ENCODE measurements at places on chromosomes 4 and X.

GRCh38 chrX:110407910-110408545, 49.4 kb downstream of the RTL9 start:
- no peak for DNase-seq

- DNase-seq = no peak
Observed at GRCh38 chrX:20144491-20144890, 2.9 kb upstream of the EIF1AX start.

DNA sequence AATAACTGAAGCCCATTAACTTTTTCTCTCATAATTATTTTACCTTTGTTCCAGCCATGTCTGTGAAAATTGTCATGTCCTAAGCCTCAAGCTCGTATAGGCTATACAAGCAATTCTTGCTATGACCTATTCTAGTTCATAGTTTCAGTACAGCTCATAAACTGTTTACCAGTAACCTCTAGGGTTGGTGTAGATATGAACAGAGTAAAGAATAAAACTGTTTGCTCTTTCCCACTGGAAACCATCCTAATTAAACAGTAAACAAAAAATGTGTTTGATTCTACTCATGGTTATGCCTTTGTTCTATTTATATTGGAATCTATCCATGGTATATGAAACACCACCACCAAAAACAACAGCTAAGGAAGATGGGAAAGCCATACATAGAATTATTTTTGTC, 1444.0 kb upstream of the PCDH7 start:
- DNase-seq = no peak

GRCh38 chrX:475926-476723, 89.4 kb upstream of the PPP2R3B start:
- no peak for DNase-seq

- no peak for DNase-seq
Observed at GRCh38 chr4:132065940-132066495, 1083.1 kb upstream of the PCDH10 start.

DNA sequence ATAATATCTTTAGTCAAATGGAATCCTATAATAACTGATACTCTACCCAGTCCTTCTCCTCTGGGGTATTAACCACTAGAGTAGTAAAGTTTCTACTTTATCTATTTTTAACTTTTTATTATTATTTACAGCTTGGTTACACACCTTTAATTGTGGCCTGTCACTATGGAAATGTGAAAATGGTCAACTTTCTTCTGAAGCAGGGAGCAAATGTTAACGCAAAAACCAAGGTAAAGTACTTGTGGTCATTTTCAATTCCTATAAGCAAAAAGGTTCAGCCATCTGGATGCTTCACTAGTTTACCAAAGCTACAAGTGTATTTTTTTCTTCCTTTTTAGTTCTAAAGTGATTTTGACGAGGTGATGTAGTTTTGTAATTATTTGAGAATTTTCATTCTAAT, 238.8 kb downstream of the ANK2 start:
- no peak for DNase-seq

GRCh38 chrX:72030431-72030830, 101.3 kb downstream of the RTL5 start:
- no peak for DNase-seq

DNA sequence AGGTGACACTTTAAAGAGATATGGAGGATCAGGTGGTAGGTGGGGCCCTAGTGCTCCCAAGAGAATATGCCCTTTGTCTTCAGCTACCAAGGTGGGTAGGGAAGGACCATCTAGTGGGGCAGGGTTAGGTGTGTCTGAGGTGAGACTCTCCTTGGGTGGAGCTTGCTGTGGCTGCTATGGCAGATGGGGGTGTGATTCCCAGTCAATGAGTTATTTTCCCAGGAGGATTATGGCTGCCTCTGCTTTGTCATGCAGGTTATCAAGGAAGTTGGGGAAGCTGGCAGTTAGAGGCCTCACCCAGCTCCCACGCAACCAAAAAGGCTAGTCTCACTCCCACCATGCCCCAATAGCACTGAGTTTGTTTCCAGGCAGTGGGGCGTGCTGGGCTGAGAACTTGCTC, 18.0 kb upstream of the SPIN2A start:
- no peak for DNase-seq

DNA sequence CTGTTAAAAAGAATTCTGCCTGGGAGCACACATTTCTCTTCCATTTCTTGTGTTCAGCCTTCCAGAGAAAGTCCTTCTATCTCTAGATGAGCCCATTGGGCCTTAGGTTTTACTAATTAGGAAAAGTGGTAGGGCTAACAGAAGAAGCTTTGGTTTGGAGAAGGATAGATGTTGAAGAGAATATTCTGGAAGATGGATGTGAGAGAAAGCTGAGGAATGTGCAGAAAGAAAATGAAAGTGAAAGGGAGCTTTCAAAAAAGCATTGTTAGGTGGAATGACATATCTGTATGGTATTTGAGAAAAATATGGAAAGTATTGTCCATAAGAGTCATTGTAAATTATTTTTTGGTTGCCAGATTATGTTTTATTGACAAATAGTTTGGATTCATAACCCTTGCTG, 474.8 kb upstream of the SLIT2 start:
- no peak for DNase-seq

GRCh38 chr4:24965627-24966026, 52.8 kb upstream of the CCDC149 start:
- DNase-seq = no peak

GRCh38 chr4:8756816-8757215, 114.8 kb downstream of the HMX1 start:
- no peak for DNase-seq

GRCh38 chrX:22395372-22395771, 122.7 kb downstream of the CBLL2 start:
- no peak for DNase-seq

DNA sequence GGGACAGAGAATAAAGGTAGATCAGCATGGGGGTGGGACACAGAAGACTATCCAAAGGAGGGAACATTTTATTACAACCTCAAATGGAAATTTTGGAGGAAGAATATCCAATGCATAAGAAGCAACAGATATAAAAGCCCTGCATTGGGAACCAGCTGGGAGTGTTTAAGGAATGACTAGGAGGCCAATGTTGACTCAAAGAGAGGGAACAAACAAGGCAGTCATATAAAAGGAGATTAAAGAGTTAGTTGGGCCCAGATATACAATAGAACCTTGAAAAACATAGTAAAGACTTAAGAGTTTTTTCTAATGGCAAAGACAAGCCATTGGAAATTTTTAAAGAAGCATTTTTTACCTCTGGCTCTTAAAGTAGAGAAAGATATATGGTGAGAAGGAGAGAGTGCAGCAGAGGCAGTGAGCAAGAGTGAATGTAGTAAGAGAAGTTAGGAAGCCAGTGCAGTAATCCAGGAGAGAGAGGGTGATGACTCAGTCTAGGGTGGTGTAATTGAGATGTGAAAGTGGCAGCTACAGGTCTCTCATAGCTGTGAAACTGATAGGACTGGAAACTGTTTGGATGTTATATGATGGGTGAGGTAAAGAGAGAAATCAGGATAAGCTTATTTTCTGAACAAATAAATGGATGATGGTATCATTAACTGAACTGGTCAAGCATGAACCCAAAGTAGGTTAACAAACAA, 182.2 kb upstream of the ATOH1 start:
- no peak for DNase-seq

- DNase-seq = no peak
Observed at GRCh38 chr4:146943691-146944375, 1.8 kb downstream of the TTC29 start.

GRCh38 chr4:143961075-143961474, 55.7 kb upstream of the GYPE start:
- no peak for DNase-seq

GRCh38 chrX:47217121-47217851, 1.2 kb upstream of the CDK16 start:
- no peak for DNase-seq

- DNase-seq = no peak
Observed at GRCh38 chr4:27807207-27807606, 946.6 kb downstream of the STIM2 start.

All from activated T-helper 9 cell treated with anti-CD3 and anti-CD28 coated beads, Interleukin-2, amount 50 U/mL, for 16 hours (primary cell).